CD8-positive, alpha-beta memory T cell (primary cell): ENCODE measurements at places on chromosomes 1 and 21.
A peak's percentile ranks its signal among the peaks of the same experiment; 100 is the strongest.

DNA sequence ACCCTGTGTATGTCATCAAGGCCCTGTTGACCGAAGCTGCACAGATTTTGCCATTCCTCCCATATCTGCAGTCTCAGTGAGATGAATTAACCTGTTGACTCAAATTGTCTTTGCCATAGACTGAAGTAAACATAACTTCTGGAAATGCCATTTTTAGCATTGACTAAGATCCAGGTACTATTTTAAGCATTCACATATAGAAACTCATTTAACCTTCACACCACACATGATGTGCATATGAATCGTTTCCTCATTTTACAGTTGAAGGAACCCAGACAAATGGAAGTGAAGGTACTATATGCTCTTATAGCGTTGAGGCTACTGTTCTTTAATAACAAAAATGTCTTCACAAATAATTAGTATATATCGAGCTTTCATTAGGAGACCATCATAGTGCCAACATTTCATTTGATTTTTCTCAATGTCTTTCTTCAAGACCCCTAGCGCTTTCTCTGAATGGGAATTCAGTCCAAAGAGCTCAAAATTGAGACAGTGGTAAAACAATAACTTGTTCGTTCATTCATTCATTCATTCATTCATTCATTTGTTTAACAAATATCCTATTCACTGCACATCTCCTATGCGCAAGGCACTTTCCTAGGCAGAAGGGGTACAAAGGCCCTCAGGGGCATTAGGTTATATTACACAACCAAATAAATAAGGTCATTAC, 444.7 kb downstream of the ADGRL2 start:
- H3K36me3 ChIP-seq = no peaks in the 10 kb centered on the region
- no peaks in the 10 kb centered on the region for H3K27me3 ChIP-seq
- no peaks in the 10 kb centered on the region for H3K4me1 ChIP-seq
- no peak for DNase-seq
- H3K27ac ChIP-seq = no peak overlapping the region
- H3K4me3 ChIP-seq = no peak overlapping the region

GRCh38 chr1:222974496-222974895, 159.7 kb downstream of the DISP1 start:
- no peaks in the 10 kb centered on the region for H3K4me1 ChIP-seq
- no peaks in the 10 kb centered on the region for H3K36me3 ChIP-seq
- DNase-seq = no peak
- H3K4me3 ChIP-seq = no peak overlapping the region
- no peaks in the 10 kb centered on the region for H3K27me3 ChIP-seq

- no peaks in the 10 kb centered on the region for H3K36me3 ChIP-seq
- no peak overlapping the region for H3K27ac ChIP-seq
- no peak overlapping the region for H3K4me3 ChIP-seq
- no peaks in the 10 kb centered on the region for H3K27me3 ChIP-seq
Measured at GRCh38 chr1:235019961-235020360, 108.7 kb downstream of the TOMM20 start.

GRCh38 chr1:48371598-48371997, 100.4 kb downstream of the SPATA6 start:
- no peak overlapping the region for H3K27ac ChIP-seq
- no peaks in the 10 kb centered on the region for H3K4me1 ChIP-seq
- no peaks in the 10 kb centered on the region for H3K27me3 ChIP-seq
- DNase-seq = no peak
- no peak overlapping the region for H3K4me3 ChIP-seq

- DNase-seq = no peak
- H3K36me3 ChIP-seq = peaks cover 40% of the 10 kb centered on the region
Measured at GRCh38 chr1:100483230-100483629, 54.7 kb upstream of the GPR88 start.

DNA sequence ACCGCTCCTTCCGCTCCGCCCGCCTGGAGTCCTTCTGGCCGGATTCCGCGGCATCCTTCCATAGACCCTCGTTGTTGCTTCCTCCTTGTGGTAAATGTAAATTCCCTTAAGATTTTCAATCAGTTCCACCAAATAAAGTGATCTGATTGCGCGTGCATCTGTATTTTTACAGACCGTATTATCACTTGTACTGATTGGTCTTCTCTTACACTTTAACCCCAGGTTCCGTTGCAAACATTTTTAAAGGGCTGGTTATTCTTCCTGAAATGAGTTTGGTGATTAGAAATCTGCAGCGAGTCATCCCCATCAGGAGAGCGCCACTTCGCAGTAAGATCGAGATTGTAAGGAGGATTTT, 483 bp downstream of the YBEY start:
- peak overlapping the region; percentile 70 for H3K27ac ChIP-seq
- no peaks in the 10 kb centered on the region for H3K27me3 ChIP-seq
- H3K4me1 ChIP-seq = peaks cover 36% of the 10 kb centered on the region
- DNase-seq = no peak
